IMR-90 (cell line): ENCODE measurements at places on chromosomes 12 and 14.

DNA sequence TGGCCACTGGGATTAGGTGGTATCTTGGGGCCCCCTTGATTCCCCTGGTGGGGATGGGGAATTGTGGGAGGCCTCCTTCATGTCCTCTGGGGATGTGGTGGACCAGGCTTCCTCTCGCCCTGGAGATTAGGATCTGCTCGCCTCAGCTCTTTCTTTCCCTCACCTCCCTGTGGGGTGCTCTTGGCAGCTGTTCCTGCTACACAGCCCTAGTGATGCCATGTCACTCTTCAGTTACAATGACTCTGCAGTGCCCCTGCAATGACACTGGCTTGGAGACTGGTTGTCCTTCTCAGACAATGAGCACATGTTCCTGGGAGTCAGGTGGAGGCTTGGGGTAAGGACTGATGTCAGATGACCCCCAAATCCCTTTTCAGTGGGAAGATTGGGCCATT, 83.9 kb downstream of the ADCK1 start:
- no peak overlapping the region for H3K27ac ChIP-seq
- no peaks in the 10 kb centered on the region for H3K36me3 ChIP-seq
- H3K4me1 ChIP-seq = no peaks in the 10 kb centered on the region
- no peaks in the 10 kb centered on the region for H3K27me3 ChIP-seq

DNA sequence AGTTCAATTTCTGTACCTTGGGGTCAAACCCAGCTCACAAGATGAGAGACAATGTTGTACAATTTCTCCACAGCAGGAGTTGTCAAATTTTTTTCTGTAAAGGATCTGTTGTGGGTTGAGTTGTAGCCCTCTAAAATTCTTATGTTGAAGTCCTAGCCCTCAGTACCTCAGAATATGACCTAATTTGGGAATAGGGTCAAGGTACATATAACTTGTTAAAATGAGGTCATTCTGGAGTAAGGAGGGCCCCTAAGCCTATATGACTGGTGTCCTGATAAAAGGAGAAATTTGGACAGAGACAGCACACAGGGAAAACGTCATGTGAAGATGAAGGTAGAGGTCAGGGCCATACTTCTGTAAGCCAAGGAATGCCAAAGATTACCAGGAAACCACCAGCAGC, 264.9 kb downstream of the TTC8 start:
- H3K4me1 ChIP-seq = no peaks in the 10 kb centered on the region
- peaks cover 5% of the 10 kb centered on the region; the same call in 1 of the 2 replicates for H3K27me3 ChIP-seq
- no peak for DNase-seq
- no peak overlapping the region for H3K4me3 ChIP-seq

GRCh38 chr12:119956047-119956446, 33.0 kb upstream of the BICDL1 start:
- no peak overlapping the region for H3K27ac ChIP-seq
- no peaks in the 10 kb centered on the region for H3K4me1 ChIP-seq
- no peak for DNase-seq
- H3K4me3 ChIP-seq = no peak overlapping the region
- no peaks in the 10 kb centered on the region for H3K36me3 ChIP-seq

- H3K36me3 ChIP-seq = no peaks in the 10 kb centered on the region
- DNase-seq = no peak
- H3K4me1 ChIP-seq = no peaks in the 10 kb centered on the region
- H3K27me3 ChIP-seq = peaks cover 8% of the 10 kb centered on the region
- no peak overlapping the region for H3K4me3 ChIP-seq
Measured at GRCh38 chr12:95977764-95978305, 18.3 kb downstream of the HAL start.

- DNase-seq = no peak
- H3K4me1 ChIP-seq = no peaks in the 10 kb centered on the region
- H3K27ac ChIP-seq = no peak overlapping the region
- H3K36me3 ChIP-seq = no peaks in the 10 kb centered on the region
Measured at GRCh38 chr12:52524241-52524897, 4.2 kb upstream of the KRT5 start.

DNA sequence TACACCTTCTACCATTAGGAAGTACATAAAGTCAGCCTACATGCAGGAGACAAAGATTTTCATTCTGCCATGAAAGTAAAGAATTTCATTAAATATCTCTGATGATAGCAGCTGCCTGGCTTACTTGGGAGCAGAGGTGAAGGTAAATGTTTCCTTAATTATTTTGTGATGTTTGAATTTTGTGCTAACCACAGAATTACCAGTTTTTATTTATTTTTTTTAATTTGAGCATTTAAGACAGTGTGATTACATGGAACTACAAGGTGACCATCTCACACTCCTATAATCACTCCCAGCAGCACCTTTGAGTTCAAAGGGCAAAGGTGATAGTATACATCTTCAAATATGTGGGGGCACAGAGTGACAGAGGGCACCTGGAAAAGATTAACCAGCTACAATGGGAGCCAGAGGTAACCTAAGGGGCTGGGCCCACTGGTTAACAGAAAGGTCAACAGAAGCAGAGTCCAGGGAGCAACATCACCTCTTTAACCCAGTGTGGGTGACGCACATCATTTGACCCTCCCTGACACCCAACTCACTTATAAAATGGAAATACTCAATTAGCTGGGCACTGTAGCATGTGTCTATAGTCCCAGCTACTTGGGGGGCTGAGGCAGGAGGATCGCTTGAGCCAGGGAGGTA, 65.0 kb downstream of the GCH1 start:
- no peak overlapping the region for H3K4me3 ChIP-seq
- H3K27me3 ChIP-seq = peaks cover 12% of the 10 kb centered on the region
- DNase-seq = no peak
- H3K4me1 ChIP-seq = peaks cover 2% of the 10 kb centered on the region; the same call in 1 of the 2 replicates
- H3K36me3 ChIP-seq = no peaks in the 10 kb centered on the region

DNA sequence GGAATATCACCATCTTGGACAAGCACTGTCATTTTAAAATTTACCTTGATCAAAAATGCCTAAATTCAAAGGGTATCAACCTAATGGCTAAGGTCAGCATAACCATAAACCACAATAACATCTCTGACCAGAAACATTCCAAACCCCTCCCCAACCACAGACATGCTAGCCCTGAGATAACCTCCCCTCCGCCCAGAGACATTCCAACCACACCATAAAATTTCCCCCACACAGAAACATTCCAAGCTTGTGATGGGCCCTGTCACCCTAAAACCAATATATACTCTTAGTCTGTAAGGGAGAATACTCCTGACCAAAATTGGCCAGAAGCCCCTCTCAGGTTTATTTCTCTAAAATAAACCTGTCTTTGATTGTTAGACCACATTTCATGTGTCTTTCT, 17.7 kb downstream of the EPYC start:
- H3K27ac ChIP-seq = no peak overlapping the region
- no peak for DNase-seq
- no peak overlapping the region for H3K4me3 ChIP-seq

GRCh38 chr14:48456051-48456450, 780.6 kb upstream of the MDGA2 start:
- H3K4me3 ChIP-seq = no peak overlapping the region
- DNase-seq = no peak
- no peak overlapping the region for H3K27ac ChIP-seq
- H3K4me1 ChIP-seq = no peaks in the 10 kb centered on the region
- H3K36me3 ChIP-seq = no peaks in the 10 kb centered on the region

- H3K4me1 ChIP-seq = no peaks in the 10 kb centered on the region
- no peak overlapping the region for H3K27ac ChIP-seq
- H3K27me3 ChIP-seq = no peaks in the 10 kb centered on the region
- H3K4me3 ChIP-seq = no peak overlapping the region
Measured at GRCh38 chr14:95274279-95274678, 45.4 kb downstream of the CLMN start.

GRCh38 chr12:109892748-109893147, 7.3 kb upstream of the TCHP start:
- no peak overlapping the region for H3K27ac ChIP-seq
- H3K27me3 ChIP-seq = no peaks in the 10 kb centered on the region; the same call in 1 of the 2 replicates
- H3K4me1 ChIP-seq = 0 out of 2 replicates have a peak, but pooled peaks cover 6% of the 10 kb centered on the region
- no peaks in the 10 kb centered on the region for H3K36me3 ChIP-seq
- no peak overlapping the region for H3K4me3 ChIP-seq
